Pancreas (tissue), 10 donors: ENCODE measurements at places on chromosomes 12 and 14.
A peak's percentile ranks its signal among the peaks of the same experiment; 100 is the strongest.

DNA sequence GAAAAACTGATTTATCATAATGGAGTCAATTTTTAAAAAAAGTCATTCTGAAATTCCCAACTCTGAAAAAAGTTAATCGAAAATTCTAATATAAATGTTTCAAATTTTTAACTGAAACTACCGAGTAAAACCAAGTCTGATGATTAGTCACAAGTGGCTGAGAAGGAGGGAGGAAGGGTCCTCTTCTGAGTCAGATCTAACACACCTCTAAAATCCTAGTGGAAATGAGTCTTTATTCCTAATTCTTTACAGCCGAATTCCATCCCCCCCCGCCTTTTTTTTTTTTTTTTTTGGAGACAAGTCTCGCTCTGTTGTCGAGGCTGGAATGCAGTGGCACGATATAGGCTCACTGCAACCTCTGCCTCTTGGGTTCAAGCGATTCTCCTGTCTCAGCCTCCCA is 37.9 kb downstream of the RAD9B start:
- DNase-seq, result no peak

DNA sequence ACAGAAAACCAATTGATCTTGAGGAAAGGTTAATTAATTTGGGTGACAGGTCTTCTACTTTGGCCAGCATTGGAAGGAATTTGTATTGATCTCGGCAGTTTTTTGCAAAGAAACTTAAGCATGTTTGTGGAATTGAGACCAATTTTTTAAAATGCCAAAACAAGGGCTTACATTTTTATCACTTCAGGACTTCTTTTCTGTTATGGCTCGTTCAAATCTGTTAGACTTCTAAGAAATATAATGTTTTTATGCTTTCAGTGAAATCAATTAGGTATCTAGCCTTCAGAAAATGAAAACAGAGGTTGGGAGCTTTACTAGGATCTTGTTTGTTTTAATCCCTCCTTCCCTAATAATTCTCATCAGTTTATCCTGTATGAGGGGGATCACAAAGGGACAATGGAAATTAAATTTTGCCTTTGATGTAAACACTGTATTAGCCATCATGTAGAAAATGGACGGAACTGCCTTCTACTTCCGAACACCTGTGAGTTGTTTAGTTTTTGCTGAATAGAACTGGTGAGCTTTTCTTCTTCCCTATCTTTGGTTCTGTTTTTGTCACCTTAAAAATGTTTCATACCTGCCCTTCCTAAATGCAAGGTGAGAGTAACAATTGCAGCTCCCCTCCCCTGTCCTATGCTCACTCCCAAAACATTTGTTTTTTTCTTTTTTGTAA is 7.8 kb downstream of the FOXA1 start:
- DNase-seq, result no peak

DNA sequence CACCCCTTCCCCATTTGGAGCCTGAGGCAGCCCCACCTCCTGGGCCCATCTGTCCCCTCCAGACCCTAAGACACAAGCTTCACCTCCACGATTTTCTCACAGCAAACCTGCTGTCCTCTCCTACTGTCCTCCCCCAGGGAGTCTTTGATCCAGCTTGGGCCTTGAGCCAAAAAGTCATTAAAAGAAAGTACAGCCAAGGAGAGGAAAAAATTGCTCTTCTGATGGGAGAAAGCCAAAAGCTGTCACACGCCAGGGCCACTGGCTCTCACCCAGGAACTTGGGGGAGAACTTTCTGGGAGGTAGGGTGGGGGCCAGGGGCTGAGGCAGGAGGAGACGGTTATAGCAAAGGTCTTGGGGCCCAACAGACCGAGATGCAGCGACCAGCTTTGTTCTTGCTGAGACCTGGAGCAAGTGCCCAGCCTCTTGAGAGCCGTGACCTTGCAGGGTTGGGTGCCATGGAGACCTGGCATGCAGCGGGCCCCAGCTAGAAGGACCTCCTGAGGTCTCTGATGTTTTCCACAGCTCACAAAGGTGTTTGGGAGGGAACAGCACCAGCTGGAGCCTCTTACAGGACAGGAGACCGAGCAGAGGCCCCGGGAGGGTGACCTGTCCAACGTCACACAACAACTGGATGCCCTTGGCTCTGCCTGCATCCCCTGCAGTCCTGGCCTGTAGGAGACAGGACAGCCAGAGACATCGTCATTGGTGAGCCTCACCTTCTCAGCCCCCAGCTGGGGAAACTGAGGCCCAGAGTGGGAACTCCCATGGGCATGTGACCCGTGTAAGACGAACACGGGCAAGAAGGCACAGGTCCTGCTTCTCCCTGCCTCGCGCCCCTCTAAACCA is 124.5 kb downstream of the CALM1 start:
- peak; percentile 58 for DNase-seq

DNA sequence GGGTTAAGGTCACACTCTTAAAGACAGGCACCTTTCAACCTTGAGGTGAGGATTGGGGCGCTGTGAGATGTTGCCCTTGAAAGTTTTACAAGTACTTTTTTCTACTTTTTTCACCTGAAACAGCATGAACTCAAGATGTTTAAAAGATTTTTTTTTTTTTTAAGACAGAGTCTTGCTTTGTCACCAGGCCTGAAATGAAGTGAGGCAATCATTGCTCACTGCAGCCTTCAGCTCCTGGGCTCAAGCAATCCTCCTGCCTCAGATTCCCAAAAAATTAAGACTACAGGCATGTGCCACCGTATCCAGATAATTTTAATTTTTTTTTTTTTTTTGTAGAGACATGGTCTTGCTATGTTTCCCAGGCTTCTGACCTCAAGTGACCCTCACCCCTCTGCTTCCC is 243.9 kb downstream of the DIO2 start:
- DNase-seq, result no peak

- DNase-seq, result peak; percentile 48
Observed at GRCh38 chr14:92651758-92652406, 96.5 kb downstream of the LGMN start.
